Hematopoietic multipotent progenitor cell treated with erythropoietin and hydrocortisone succinate and interleukin-3 and kit ligand, for 6 days (in vitro differentiated cells): ENCODE measurements at places on chromosomes 2 and 18.
A peak's percentile ranks its signal among the peaks of the same experiment; 100 is the strongest.

- DNase-seq: no peak
These were observed 12.9 kb downstream of the ID2 start for GRCh38 chr2:8694737-8695136.

GRCh38 chr2:26989156-26989555, 18.7 kb downstream of the MAPRE3 start:
- DNase-seq: no peak

DNA sequence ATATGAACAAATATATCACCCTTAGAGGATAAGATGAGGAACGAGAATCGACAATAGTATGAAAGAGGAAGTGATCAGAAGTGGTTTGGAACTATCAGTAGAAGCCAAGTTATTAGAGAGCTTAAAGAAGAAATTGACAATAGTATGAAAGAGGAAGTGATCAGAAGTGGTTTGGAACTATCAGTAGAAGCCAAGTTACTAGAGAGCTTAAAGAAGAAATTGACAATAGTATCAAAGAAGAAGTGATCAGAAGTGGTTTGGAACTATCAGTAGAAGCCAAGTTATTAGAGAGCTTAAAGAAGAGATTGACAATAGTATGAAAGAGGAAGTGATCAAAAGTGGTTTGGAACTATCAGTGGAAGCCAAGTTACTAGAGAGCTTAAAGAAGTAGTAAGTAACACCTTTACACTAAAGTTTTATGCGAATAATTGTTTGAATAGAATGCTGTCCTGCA, 175.5 kb downstream of the ZNF407 start:
- DNase-seq: no peak

- DNase-seq: no peak
These were observed 363.8 kb upstream of the TRIB2 start for GRCh38 chr2:12352889-12353288.

- DNase-seq: no peak
These were observed 496.3 kb downstream of the PARD3B start for GRCh38 chr2:205041472-205042130.

- peak; percentile 11 for DNase-seq
These were observed 31.6 kb downstream of the ZNF532 start for GRCh38 chr18:58896268-58896667.

- DNase-seq: peak; percentile 36
These were observed at the start of gene KCNS3 for GRCh38 chr2:17878281-17879136. Gene KCNS3, plus strand, starts transcription at chr2:17878667. Its CDS starts 52,342 bp downstream, at chr2:17931009.

DNA sequence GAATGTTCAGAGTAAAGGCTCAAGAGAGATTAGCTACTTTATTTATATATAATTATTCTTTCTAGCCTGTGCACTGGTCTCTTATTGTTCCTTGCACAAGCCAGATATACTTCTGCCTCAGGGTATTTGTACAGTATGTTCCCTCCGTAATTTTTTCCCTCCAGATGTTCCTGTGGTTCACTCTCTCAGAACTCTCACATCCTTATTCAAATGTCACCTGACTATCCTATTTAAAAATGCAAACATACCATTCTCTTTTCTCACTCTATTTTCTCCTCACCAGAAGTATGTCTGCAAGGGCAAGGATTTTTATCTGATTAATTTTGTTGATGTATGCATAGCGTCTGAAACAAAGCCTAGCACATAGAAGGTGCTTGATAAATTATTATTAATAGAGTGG, 64.0 kb upstream of the CERS6 start:
- DNase-seq: no peak

- DNase-seq: peak; percentile 86
These were observed 44.4 kb downstream of the RPIA start for GRCh38 chr2:88735853-88736252.

- DNase-seq: no peak
These were observed 105.6 kb downstream of the ANTXR1 start for GRCh38 chr2:69118609-69119008.

DNA sequence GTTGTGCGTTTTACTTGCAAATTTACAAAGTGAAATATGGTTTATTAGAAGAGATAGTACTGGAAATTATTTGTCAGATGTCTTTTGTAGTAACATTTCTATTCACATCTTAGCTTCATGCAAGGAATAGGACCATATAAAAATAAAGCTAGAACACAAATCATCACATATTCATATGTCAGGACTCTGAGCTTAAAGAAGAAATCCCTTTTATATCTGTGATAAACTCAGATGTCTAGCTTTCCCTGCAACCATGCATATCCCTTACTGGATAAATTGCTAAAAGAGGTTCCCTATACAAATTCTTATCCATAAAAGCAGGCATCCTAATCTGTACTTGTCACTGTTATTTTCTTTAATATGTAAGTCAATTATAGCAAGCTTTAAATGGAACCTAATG, 178.5 kb downstream of the NRXN1 start:
- DNase-seq: no peak

DNA sequence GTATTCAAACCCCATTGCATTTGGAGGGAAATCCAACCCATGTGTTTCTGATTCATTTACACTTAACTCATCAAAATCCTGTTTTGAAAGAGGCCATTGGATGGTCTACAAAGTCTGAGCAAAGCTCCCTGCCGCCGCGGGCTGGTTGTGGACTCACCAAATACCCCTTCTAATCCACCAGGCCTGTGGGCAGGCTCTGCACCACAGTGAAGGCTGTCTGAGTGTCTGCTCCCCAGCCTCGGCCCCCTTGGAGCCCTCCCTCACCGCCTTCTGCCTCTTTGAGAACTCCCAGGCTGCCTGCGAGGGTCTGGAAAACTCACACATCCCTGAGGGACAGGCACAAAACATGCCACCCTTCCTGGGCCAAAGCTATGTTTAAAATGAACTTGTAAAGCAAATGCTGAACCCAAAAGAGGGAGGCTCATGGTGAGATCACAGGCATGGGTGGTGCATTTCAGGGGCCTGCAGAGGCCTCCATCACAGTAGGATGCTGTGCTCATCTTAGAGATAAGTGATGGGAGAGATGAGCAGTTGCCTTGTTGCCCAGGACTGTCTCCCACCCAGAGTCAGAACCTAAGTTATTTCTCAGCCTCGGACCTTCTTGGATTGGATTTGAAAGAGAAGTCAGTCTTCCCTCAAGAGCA, 225.0 kb downstream of the CYP26B1 start:
- DNase-seq: no peak

DNA sequence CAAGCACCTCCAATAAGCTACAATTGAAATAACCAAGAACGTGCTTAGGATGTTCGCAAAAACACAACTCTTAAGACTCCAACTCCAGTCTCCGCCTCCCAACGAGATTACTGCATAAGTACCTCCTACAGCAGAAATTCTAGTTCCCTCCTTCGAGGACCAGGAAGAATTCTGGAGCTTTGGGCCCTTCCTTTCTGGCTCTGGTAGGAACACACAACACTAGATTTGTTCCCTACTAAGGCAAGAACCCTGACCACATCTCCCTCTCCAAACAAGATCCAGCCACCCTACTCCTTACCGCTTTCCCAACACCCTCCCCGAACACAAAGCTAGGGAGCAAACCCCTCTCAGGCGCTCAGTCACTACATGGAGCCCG, 721 bp downstream of the ADAM17 start:
- peak; percentile 82 for DNase-seq

- no peak for DNase-seq
These were observed 16.8 kb downstream of the ARID5A start for GRCh38 chr2:96553176-96553956.
